D341Med (cell line): ENCODE measurements at places on chromosomes 7 and 10.

DNA sequence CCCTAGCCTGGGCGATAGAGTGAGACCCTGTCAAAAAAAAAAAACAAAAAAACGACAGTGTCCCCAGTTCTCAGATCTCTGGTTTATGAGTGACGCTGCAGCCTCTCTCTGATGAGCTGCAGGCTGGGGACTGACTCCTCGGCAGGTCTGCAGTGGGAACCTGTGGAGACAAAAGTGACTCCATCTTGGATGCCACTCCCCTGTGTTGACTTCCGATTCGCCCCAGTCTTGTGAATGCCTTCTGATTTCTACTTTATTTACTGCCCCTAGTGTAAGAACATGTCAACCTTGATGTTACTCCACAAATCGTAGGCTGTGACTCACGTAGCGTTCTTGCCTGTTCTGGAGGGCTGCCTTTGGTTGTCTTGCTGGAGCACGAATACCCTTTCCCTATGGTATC is 6.2 kb downstream of the TACR2 start:
- DNase-seq, result no peak

- no peak for DNase-seq
Observed at GRCh38 chr10:3502673-3503072, 282.3 kb downstream of the KLF6 start.

DNA sequence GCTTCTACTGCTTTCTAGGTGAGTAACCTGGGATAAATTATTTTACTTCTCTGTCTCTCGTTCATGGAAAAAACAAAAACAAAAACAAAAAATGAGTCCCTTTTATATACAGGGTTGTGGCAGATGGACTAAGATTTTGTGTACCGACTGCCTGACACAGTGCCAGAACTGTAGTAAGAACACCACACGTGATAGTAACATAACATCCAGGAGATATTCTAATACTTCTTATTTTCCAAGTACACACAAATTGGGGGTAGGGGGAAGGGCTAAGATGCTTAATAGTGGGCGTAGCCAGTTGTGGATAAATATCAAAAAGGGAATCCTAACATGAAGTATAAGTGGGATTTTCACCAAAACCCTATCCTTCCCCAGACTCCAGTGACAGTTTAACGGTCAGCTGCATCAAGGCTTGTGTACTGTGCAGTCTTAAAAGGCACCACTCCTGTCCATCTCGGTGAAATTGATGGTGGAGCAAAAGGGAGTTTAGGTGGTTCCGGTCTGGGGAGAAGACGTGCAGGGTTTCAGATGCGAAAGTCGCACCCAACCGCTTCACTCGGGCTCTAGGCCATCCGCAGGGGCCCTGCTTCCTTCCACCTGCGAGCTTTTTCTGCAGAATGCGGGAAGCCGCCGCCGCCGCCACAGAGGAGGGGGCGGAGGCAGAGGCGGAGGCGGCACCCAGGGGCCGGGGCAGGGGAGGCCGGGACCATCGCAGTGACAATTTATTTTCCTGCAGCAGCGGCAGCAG is at the start of gene STAMBPL1:
TSS of gene STAMBPL1 (plus strand) at position 712 of the 748 bp plus-strand sequence. CDS start 21,464 bp downstream, outside the sequence.
- DNase-seq, result no peak

GRCh38 chr7:149811221-149811620 is 27.0 kb upstream of the ZNF862 start:
- DNase-seq, result no peak

DNA sequence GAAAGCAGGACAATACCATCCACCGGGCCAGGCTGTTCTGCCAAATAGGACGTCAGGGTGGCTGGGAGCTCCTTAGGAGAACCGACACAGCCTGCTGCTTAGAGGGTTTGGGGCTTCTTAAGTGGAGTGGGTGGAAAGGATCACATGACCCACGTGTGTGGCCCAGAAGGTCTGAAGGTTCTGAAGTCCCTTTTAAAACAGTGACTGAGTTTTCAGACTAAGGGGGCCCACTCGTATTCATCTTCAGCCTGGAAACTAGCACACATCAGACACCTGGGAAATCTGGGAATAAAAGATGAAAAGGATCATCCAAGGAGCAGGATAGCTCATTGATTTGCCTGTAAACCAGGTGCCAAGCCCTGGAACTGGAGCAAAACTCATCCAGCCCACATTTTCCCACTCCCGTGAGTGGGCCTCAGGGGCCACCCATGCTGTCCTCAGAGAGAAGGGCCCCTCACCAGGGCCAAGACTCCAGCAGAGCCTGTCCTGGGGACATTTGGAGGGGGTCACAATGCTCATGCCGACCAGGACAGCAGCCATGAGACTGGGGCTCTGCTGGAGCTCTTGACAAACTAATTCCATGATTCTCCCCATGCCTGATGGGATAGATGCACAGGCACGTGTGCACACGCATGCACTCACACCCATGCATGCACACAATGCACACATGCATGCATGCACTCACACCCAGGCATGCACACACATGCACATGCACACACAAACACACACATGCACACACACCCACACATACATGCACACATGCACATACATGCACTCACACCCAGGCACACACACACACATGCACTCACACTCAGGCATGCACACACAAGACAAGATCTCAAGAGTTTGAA is 168.8 kb upstream of the PPP2R2D start:
- DNase-seq, result no peak

GRCh38 chr10:98382691-98383101 is 32.3 kb downstream of the PYROXD2 start:
- no peak for DNase-seq

- DNase-seq, result no peak
Observed at GRCh38 chr7:111242141-111242755, 151.3 kb downstream of the LRRN3 start.

GRCh38 chr7:123679614-123680013 is 23.9 kb downstream of the LMOD2 start:
- DNase-seq, result no peak

- no peak for DNase-seq
Observed at GRCh38 chr7:50940621-50941020, 157.9 kb upstream of the GRB10 start.

- DNase-seq, result no peak
Observed at GRCh38 chr7:2602406-2603043, 29.3 kb upstream of the TTYH3 start.

DNA sequence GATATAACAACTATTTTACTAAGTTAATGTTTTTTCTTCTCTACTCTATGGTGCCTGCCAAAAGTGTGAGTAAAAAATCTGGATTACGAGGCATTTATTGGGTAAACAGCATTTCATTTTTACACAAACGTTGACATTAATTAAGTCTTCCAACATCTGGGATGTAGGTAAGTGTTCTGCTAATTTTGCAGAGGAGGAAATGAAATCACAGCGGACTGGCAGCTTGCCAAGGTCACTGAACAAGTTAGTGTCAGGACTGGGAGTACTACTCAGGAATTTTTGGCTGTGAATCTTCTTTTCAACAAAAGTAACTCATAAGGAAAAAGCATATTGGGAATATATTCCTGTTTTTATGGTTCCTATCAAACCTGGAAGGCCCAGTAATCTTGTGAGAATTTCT is 612.1 kb upstream of the FZD8 start:
- no peak for DNase-seq

GRCh38 chr10:103716206-103717160 is 138.9 kb downstream of the SH3PXD2A start:
- DNase-seq, result no peak

DNA sequence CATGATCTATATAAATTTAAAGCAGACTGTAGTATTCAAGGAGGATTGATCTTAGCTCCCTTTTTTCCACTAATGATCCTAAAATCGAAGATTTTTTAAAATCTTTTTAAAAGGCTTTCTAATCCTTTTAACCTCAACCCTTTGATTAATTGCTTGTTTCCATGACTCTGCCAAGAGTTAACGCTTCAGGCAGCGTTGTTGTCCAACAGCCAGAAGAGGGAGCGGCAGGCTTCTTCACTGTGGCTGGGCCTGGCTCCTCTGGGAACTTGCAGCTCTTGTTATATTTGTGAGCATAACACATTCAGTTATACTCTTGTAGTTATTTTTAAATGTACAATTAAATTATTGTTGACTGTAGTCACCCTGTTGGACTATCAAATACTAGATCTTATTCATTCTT is 26.3 kb downstream of the CRCP start:
- peak; percentile 70 for DNase-seq

GRCh38 chr10:43867667-43868565 is 219.2 kb upstream of the ZNF32 start:
- no peak for DNase-seq

DNA sequence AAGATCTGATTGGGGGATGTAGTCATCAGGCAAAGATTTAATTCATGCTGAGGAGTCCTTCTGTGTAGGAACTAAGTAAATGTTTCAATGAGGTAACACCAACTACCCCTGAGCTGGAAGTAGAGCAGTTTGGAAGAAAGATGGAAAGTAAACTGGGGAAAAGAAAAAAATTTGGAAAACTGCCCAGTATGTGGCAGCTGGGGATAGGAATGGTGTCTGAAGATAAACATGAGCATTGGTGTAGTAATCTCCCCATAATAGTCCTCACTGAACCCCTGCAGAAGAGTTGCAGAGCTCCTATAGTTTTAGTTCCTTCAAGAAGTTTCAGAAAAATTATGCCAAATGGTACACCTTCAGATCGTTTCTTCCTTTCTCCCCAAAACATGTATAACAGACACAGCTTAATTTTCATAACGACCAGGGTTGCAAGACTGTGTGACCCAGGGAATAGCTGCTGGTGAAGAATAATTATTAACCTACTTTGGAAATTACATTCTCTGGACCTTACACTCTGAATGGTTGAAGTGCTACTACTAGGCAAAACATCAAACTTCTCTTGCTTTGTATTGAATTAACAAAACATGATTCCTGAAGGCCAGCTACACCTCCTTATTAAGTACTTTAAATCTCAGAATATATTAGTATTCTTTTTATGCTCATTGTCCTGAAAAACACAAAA is 446.4 kb upstream of the NRG3 start:
- no peak for DNase-seq

GRCh38 chr10:111128331-111129180 is 51.7 kb downstream of the ADRA2A start:
- DNase-seq, result no peak

GRCh38 chr10:120365872-120366271 is 91.2 kb upstream of the PLPP4 start:
- DNase-seq, result no peak

- no peak for DNase-seq
Observed at GRCh38 chr10:74949034-74949832, 122.8 kb downstream of the KAT6B start.
